ENCODE measurements at places on chromosomes 7 and 10.

DNA sequence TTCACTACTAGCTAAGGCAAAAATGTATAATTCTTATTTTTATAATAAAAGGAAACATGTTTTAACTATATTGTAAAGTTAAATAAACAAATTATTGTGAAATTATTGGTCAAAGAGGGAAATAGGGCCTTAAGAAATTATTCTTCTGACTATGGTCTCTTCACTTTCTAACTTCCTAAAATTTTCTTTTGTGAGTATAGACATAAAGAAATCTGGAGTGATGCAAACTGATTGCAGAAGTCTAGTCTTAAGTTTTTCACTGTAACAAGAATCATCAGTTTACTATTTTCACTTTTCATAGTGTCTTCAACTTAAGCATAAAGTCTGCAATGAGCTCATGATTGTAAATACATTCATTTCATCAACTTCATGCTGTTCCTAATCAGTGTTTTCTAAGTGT, 525.4 kb downstream of the TFEC start:
- no peak overlapping the region for H3K4me3 ChIP-seq
- H3K4me1 ChIP-seq = no peaks in the 10 kb centered on the region
- no peak for DNase-seq
- H3K27me3 ChIP-seq = no peaks in the 10 kb centered on the region

DNA sequence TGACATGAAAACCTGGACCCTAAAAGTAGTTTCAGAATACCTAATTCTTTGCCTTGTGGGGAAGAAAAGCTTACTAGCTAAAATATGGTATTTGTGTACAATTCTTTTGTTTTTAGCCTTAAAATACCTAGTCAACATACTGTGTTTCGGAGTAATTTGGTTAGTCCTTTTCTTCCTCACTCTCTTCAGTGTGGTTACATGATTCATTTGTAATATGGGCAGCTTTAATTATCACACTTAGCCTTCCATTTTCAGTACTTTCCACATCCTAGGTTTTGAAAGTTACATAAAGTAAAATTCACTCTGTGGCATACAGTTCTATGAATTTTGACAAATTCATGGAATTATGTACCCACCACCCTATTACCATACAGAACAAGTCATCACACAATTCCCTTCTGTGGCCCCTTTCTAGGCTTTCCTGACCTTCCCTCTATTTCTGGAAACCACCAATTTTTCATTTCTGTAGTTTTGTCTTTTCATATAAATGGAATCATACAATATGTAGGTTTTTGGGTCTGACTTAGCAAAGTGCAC, 96.2 kb downstream of the EMX2 start:
- no peak for DNase-seq
- H3K36me3 ChIP-seq = no peaks in the 10 kb centered on the region
- H3K4me3 ChIP-seq = no peak overlapping the region
- H3K4me1 ChIP-seq = no peaks in the 10 kb centered on the region

DNA sequence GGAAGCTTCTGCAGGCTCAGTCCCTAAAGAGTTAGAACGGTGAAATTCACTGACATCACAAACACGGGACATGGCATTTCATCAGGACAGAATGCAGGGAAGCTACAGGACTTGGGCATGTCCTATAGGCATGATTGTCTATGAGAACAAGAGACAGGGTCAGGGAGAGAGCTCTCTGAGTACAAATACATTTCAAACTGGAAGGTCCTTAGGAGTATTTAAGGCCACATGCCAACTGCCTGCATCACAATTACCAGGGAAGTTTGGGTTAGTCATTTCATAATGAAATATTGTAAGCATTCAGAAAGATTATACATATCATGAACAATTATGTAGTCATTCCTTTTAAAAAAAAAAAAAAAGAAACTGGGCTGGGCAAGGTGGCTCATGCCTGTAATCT, 71.3 kb downstream of the CREB3L2 start:
- peaks cover 28% of the 10 kb centered on the region for H3K4me1 ChIP-seq
- peak overlapping the region; percentile 47 for H3K27ac ChIP-seq
- no peaks in the 10 kb centered on the region for H3K27me3 ChIP-seq
- H3K36me3 ChIP-seq = peaks cover 13% of the 10 kb centered on the region
- no peak for DNase-seq

DNA sequence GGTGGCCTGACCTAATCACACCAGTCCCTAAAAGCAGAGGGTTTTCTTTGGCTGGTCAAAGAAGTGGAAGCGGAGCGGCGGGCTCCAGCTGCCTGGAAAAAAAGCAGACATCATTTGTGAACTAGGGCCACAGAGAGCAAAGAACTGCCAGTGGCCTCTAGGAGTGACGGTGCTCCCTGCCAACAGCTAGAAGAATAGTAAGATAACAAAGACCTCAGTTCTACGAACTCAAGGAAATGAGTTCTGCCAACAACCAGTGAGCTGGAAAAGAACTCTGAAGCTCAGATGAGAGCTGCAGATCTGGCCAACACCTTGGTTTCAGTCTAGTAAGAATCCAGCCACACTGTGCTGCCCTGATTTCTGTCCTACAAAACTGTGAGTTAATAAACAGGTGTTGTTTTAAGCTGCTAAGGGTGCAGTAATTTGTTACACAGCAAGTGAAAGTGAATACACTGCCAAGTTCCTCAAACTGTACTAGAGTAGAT, 178.0 kb downstream of the SRPK2 start:
- no peak overlapping the region for H3K27ac ChIP-seq
- H3K36me3 ChIP-seq = no peaks in the 10 kb centered on the region
- no peaks in the 10 kb centered on the region for H3K27me3 ChIP-seq
- DNase-seq = no peak
- H3K4me1 ChIP-seq = no peaks in the 10 kb centered on the region

GRCh38 chr10:101485681-101486554, 102.1 kb downstream of the POLL start:
- DNase-seq = no peak
- H3K4me3 ChIP-seq = no peak overlapping the region
- H3K27ac ChIP-seq = no peak overlapping the region

DNA sequence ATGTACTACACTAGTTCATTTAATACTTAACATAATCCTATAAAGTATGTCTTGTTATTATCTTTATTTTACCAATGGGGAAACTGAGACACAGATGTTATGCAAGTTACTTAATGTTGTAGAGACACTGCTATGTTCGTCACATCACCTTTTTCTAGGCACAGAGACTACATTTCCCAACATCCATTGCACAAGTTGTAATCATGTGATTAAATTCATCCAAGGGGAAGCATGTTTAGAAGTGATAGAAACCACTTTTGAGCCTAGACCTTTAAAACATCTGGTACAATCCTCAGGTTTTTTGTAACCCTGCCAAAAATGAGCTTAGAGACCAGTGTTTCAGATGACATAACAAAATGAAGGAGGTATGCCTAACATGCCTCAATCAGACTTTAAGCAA, 386.8 kb upstream of the HPS1 start:
- H3K4me3 ChIP-seq = no peak overlapping the region
- H3K27ac ChIP-seq = no peak overlapping the region
- no peaks in the 10 kb centered on the region for H3K36me3 ChIP-seq
- no peaks in the 10 kb centered on the region for H3K27me3 ChIP-seq
- no peak for DNase-seq
- no peaks in the 10 kb centered on the region for H3K4me1 ChIP-seq

Measured in PC-9 (cell line).